ENCODE measurements at places on chromosomes 6 and 20.
A peak's percentile ranks its signal among the peaks of the same experiment; 100 is the strongest.

- peak; percentile 5 for DNase-seq
Measured at GRCh38 chr6:40328386-40328985, 258.7 kb downstream of the LRFN2 start.

DNA sequence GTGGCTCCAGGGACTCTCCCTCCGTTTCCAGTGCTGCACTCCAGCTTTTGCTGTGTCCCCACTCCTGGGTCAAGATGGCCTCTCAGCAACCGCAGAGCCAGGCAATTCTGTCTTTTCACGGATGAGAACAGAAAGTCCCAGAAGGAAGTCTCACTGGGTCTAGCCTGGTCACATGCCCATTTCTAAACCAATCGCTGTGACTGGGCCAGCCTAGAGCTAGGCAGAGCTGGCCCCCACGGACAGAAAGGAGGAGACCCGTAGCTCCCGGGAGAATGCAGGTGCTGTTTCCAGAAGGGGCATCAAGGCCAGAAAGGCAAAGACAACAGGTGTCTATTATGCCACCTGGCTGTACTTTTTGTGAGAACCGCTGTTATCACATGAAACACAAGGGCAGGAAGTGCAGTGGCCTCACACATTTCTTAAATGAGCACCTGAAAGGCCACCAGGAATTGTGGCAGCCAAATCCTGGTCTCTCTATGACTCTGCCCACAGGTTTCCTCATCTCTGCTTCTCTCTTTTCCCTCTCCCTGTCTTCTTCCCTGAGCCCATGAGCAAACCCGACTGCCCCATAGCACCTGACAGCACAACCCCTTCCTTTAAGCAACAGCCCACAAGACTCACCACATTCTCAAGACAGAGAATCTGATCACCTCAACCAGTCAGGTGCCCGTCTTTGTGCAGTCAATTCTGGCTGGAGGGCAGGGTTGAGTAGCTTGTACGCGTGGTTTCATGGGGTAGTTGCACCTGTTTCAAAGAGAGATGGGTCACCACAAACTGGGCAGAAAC is 37.1 kb upstream of the B4GALT5 start:
- DNase-seq = no peak

- DNase-seq = no peak
Measured at GRCh38 chr6:56944661-56945060, 10.2 kb upstream of the BEND6 start.

DNA sequence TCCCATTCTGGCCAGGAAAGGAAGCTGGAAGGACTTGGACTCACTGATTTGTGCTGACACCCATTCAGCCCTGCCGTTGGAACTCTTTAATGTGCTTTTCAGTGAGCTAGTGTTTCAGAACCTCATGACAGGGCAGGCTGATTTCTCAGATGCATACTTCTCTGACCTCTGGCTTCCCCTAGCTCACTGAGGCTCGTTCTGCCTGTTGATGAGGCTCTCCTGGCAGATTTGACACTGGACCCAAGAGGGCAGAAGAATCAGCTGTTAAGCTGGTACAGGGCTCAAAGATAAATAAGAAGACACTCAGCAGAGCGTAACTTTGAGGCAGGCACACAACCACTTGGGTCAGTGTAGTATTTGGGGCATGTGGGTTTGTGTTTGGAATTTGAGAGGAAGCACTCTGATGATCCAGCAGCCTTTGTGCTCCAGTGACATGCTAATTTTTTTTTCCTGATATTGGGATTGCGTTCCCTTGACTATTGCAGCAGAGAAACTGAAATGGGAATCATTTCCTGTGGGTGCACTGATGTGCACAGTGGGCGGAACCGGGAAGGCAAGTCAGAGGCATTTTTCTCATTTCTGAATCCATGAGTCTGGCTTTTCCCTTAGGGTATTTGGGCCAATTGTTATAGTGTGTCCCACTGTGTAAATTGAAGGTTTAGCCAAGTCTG is 80.2 kb downstream of the CARMIL1 start:
- DNase-seq = no peak

DNA sequence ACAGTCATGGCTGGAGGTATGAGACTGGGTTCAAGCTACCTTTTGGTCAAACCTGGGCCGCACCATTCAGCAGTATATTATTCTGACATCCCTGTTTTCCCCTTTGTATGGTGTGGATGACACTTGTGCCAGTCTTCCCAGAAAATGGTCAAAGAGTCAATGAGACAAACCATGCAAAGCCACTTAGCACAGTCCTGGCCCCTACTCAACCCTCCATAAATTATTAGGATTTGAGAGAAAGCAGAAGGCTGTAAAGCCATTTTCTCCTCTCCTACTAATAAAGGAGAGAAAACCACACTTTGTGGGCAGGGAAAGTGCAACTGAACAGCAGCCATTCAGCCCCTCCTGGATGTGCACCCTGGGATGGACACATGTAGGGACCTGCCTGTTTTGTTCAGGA is 236.2 kb downstream of the SLC24A3 start:
- DNase-seq = no peak

DNA sequence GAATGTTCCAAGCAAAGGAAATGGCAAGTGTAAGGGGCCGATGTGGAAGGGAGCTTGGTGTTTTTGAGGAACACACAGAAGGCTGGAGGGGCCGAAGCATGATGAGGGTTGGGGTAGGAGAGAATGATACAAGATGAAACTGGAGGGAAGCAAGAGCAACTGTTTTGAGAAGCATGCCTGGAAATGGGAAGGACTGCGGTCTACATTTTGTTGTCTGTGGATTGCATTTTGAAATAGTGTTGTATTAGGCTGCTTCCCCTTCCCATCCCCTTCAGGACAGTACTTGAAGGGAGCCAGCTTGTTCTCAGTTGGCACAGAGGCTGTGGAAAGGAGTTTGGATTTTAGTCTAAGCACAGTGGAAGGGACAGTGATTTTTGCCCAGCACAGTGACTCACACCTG is 2.2 kb downstream of the TM9SF4 start:
- no peak for DNase-seq

- peak; percentile 14 for DNase-seq
Measured at GRCh38 chr20:37651932-37652331, 41.9 kb upstream of the CTNNBL1 start.

DNA sequence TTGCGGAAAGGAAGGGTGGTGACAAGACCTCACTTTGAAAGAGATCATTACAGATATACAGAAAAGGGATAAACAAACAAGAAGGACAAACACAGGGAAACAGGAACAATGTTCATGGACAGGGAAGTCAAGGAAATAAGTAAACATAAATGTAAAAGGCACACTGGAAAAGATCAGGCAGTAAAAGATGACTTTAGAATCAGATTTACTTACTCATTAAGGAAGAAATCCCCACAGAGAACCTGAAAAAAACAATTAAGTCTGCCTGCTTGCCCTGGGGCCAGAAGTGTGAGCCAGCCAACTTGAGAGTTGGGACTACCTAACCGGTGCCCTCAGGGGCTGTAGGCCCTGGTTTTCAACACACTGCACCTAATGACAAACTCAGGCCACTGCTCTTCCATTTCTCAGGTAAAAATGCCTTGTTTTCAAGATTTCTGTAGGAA is 1.7 kb downstream of the APMAP start:
- DNase-seq = no peak

- DNase-seq = no peak
Measured at GRCh38 chr6:15417811-15418210, 171.9 kb downstream of the JARID2 start.

DNA sequence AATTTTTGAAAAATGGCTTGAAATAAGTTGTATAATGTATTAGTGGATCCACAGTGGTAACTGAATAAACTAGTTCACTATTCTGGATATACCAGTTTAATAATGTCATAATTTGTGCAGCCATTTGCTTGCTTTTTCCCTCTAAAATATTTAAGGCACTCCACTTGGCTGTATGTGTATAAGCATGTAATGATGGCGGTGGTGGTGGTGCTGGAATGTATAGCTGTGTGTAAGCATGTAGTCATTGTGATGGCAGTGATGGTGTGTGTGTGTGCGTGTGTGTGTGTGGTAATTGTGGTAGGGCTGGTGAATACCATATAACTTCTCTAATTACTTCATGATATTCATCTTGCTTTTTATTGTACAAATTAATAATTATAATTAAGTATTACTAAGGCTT is 89.2 kb upstream of the HIVEP1 start:
- DNase-seq = no peak

DNA sequence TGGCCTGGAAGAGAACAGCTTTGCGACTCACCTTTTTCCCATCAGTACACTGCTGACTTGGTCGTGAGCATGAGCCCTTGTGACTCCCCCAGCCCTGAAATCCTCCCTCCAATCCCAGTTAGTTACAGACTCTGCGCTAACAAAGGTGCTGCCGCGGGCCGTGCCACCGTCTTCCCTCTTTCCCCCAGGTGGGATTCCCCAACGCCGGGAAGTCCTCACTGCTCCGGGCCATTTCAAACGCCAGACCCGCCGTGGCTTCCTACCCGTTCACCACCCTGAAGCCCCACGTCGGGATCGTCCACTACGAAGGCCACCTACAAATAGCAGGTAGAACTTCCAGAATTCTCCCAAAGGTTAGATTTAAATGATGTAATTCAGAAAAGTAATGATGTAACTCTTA is 16.1 kb downstream of the MTG2 start:
- no peak for DNase-seq

- DNase-seq = no peak
Measured at GRCh38 chr6:96948631-96949030, 24.1 kb downstream of the KLHL32 start.

DNA sequence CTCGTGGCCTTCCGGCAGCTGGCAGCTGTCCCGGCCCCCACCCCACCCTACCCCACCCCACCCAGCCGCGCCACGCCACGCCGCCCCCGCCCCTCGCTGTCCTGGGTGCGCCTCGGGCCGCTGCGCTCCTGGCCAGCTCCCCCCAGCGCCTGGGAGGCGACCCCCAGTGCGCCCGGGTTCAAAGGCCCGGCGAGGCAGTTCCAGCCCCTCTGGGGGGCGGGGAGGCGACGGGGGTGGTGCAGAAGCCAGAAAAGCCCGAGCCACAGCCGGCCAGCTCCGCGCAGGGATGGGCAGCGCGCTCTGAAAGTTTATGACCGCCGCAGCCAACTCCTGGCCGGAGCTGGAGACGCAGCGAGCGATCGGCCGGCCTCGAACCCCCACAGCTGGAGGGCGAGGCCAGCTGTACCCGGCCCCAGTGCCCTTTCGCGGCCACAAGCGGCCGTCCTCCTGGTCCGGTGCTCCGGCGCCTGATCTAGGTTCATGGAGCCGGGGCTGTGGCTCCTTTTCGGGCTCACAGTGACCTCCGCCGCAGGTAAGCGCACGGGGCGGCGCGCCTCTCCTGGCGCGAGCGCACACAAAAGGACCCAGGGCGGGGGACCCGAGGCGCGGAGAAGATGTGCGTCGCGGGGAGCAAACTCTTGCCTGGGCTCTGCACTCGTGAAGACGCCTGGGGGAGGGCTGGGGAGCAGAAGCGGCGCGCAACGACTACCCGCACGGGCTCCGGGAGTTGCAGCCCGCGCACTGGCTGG is at the start of gene EDN3:
EDN3 (plus strand) TSS at position 279 of the 749 bp plus-strand sequence; CDS start at position 481, 202 bp downstream.
- DNase-seq = no peak

- DNase-seq = no peak
Measured at GRCh38 chr6:110683241-110683640, 132.0 kb downstream of the CDK19 start.

- no peak for DNase-seq
Measured at GRCh38 chr6:165663736-165664558, 906 bp upstream of the PDE10A start.

DNA sequence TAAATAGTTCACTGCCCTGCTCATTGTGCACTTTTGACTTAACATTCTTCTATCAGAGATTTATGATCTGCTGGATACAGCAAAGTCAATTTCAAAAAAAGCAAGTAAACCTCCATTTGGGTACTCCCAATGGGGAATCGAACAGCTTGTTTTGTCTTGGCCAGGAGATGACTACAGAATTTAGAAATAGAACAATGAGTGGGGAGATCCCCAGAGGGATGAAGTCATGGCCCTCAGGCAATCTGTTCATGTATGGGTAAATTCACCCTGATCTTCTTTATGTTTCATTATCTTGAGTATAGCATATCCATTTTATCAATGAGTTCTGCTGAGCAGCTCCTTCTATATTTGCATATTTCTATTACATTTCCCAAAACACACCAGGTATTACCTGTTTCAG is 1681.9 kb downstream of the HACE1 start:
- no peak for DNase-seq

- DNase-seq = peak; percentile 12
Measured at GRCh38 chr20:33005132-33005566, 916 bp upstream of the SUN5 start.

DNA sequence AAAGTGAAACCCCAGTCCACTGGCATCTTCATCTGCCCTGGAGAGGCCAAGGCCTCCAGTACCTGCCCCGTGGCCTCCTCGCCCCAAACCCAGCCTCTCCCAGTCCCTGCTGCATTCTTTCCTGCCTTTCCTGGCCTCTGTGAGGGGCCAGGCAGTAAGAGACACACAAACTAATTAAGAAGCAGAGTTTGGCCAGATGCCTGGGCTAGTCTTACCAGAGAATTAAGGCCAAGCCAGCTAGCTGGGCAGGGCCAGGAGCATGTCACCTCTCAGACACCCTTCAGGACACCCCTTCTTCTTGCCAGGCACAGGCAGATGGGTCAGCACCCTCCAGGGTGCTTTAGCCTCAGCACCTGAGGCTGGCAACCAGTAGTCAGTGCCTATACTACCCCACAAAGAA is 2.4 kb downstream of the MDGA1 start:
- DNase-seq = no peak

GRCh38 chr6:36682328-36683144 is 4.0 kb downstream of the CDKN1A start:
- DNase-seq = no peak

DNA sequence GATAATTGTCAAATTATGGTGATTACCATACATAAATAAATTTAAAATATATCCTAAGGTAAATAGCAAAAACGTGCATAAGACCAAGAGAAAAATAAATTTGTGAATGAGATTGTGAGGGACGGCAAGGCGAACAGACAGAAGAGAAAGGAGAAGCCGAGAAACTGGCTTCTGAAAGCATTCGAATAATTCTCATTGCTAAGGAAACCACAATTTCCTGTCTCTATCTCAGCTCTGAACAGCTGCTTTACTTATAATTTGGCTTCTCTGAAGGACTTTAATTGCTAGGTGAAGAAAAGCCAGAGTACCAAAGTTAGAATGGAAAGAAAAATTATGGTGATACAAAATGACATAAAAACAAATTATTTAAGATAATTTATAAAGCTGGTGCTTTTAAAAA is 79.0 kb upstream of the RGS17 start:
- no peak for DNase-seq

DNA sequence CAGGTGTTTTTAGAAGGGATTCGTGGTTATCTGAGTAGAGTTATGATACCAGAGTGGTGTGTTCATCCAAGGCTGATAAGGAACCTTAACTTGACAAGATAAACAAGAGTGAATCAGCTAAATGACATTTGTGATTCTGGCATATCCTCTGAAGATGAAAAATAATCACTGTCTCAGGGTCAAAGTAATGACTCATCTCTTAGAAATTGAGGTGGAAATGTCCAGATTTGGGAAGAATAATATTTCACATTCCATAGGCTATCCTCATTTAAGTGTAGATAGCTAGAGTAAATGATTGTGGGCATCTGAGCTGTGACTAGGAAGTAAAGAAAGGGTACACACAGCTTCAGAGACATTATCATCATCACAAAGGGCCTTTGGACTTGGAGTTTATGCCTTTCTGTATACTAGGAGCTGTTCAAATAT is 255.7 kb downstream of the GJA1 start:
- no peak for DNase-seq

GRCh38 chr6:119189498-119189897 is 111.0 kb upstream of the FAM184A start:
- no peak for DNase-seq

Data from stimulated activated CD4-positive, alpha-beta T cell treated with anti-CD3 and anti-CD28 coated beads, Interleukin-12 subunit alpha, Interleukin-12 subunit beta, amount 100 ng/mL, for 24 hours (primary cell).